ENCODE measurements at places on chromosomes 1 and 21.
A peak's percentile ranks its signal among the peaks of the same experiment; 100 is the strongest.

DNA sequence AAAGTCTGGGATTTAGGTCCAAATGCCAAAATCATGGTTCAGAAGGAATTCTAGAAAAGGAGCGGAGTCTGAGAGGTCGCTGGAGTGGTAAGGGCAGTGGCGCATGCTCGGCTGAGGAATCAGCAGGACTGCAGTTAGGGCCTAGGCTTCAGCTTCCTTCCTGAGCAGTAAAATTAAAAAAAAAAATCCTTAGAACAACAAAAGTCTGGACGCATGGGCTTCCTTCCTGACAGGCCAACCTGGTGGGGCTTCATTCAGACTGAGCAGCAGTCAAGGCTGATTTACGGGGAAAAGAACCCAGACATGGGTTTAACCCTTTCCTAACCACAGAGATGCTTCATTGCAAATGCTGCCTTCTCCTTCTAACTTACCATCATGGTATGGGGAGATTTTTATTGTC, 17.1 kb downstream of the RNF220 start:
- DNase-seq: no peak

DNA sequence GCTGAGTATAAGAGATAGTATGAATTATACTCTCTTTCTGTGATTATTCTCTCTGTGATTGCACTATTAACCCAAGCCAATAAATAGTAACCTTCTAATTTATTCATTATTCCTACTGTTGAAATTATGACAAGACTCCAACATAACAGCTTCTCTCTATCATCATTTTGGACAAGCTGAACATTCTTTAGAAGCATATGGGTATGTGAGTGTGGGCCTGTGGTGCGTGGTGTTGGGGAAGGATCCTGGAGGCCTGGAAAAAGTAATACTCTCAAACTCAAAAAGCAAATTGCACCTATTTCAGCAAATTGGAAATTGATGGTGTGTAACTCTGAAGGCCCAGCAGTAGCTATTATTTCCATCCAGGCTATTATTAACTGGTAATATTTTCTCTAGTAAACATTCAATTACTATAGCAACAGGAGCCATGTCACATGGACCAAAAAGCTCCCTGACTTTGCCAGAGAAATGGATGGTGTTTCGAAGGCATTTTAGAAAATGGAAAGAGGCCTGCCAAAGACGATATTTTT, 502.8 kb downstream of the LTN1 start:
- peak; percentile 24 for DNase-seq

DNA sequence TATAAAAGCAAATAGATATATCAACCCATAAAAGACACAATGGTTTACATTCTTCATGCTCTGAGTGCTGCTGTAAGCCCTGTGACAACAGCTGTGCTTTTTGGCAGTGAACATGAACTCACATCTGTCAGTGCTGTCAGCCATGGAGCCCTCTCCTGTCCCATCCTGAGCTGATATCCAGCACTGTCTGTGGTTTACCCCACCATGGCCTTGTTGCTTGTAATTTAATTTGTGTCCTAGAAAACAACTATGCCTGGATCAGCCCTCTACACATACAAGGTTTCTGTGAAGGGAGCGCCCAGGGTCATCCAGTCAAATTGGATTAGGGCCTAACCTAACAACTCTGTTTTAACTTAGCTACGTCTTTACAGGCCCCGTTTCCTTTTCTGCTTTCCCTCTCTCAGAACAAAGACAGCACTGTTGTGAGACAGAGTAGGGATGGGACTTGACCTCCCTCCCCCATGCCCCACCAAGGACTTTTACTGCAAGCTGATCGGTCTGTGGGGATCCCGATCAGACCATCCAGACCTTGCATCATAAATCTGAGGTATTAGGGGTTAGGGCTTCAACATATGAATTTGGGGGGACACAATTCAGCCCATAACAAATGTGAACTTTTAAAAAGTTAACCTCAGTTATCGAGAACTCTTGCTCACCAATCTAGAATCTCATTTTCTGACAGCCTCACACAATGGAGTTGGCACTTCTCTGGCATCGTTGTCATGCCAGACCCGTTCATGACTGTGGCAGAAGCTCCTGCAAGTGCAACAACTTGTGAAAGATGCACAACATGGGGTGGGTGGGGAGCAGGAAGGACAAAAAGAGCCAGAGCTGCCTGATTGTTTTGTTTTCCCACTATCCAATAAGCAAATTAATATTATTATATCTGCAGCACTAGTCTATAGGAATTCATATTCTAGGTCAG, 16.4 kb upstream of the SLC44A3 start:
- no peak for DNase-seq

DNA sequence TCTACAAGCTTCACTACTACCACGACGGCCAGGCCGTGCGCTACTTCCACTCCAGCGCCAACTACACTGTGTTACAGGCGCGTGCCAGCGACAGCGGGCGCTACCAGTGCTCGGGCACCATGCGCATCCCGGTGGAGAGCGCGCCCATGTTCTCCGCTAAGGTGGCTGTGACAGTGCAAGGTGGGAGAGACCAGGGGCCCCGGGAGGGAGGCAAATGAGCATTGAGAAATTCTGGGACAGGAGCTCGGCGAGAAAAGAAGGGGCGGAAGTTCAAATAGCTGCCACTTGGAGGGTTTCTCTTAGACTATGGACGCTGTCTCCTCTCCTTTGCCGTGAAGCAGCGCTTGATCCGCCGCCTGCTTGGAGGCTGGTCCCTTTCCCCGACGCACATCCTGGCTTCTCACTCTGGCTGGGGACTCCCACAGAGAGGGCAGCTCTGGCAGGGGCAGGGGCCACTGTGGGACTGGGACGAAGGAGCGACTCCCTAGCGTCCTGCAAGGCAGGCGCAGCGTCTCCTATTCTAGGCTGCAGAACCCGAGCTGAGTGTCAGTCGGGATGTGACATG, 4.6 kb downstream of the FCRLB start:
- no peak for DNase-seq

- DNase-seq: no peak
These were observed 18.3 kb downstream of the S100A11 start for GRCh38 chr1:152018537-152018936.

DNA sequence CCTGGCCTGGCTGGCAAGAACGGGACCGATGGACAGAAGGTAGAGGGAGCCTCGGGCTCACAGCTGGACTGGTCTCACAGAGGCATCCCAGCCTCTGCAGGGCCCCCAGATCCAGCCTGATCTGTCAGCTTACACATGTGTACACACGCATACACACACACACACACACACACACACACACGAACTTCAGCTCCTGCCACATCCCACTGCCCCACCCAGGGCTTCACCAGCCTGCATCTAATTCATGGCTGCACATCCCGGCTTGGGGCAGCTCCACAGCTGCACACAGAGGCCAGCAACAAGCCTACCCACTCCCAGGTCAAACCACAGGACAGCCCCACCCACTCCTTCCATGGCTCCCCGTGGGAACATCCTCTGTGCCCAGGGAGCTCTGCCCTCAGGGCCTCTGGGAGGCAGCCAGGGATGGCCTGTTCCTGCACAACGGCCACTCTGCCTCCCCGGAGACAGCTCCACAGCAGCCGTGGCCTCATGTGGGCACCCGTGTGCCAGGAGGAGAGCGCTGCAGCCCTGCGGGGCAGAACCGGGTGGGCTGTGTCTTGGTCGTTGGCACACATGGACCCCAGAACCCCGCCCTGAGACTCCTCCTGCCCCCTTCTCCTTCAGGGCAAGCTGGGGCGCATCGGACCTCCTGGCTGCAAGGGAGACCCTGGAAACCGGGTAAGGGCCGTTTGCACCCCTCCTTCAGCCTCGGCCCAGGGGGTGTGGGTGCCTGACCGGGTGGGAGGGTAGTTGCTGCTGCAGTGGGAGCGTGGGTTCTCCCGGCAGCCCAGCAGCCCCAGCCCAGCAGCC, 19.1 kb downstream of the COL6A2 start:
- DNase-seq: no peak

DNA sequence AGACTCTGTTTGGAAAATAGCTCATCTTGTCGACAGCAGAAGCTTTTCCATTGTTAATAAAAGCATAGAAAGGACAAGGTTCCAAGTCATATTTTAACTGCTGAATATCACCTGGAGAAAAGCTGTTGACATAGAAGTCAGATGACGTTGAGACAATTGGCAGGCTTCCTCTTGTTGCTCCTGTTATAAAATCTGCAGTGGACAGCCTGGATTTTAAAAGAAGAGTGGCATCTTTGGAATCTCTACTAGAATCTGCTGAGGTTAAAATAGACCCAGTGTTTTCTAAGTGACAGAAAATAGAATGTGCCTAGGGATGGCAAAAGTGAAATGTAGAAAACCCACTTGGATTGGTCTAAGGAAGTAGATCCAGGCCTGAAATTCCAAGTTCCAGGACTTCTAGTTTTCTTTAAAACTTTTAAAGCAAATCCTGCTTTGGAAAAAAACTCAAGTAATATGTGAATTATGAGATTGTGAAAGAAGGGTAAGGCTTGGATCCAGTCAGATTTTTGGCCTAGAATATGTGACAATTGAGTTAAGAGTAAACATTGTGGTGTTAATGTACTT, 53.6 kb upstream of the NEXN start:
- DNase-seq: no peak

- no peak for DNase-seq
These were observed 1008.3 kb upstream of the B3GALT2 start for GRCh38 chr1:194194724-194195123.

- DNase-seq: no peak
These were observed 32.4 kb upstream of the PTGFRN start for GRCh38 chr1:116877141-116877818.

DNA sequence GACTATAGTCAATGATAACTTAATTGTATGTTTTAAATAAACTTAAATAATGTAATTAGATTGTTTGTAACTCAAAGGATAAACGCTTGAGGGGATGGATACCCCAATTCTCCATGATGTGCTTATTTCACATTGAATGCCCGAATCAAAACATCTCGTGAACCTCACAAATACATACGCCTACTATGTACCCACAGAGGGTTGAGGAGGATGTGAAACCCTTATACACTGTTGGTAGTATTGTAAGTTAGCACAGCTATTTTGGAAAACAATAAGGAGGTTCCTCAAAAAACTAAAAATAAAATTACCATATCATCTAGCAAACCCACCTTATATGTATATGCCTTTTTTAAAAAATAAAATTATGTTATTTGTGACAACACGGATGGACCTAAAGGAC, 198.6 kb downstream of the MRPL39 start:
- no peak for DNase-seq

GRCh38 chr1:41743366-41743765, 175.4 kb downstream of the HIVEP3 start:
- DNase-seq: no peak

All from NCI-H1417 treated with DMSO at 0.1 percent for 48 hours (cell line).